Endodermal cell (in vitro differentiated cells): ENCODE measurements at places on chromosomes 1 and 21.

DNA sequence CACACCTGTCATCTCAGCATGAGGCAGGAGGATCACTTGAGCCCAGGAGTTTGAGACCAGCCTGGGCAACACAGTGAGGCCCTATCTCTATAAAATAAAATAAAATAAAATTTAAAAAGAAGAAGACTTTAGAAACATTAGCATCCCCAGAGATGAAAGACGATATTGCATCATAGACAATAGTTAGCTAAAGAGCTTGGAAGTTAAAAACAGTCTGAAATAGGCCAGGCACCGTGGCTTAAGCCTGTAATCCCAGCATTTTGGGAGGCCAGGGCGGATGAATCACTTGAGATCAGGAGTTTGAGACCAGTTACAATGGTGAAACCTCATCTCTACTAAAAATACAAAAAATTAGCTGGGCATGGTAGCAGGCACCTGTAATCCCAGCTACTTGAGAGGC lies 59.3 kb downstream of the RIMS3 start:
- DNase-seq: no peak

DNA sequence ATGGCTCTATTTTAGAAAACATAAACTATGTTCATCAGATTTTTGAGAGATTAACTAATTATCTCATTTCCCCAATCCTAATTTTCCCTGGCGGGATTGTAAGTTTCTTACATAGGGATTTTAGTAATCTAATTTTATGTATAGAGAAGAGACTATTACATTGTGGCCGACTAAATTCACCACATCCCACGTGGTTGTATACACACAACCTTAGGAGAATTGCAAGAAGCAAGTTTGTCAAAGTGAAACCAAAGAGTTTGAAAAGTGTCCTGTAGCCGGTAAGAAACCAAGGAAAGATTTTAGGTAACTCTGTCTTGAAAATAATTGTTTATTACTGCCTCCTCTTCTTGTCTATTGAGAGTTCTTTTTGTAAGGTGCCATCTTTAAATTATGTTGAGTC lies 550.6 kb downstream of the LTN1 start:
- no peak for DNase-seq

DNA sequence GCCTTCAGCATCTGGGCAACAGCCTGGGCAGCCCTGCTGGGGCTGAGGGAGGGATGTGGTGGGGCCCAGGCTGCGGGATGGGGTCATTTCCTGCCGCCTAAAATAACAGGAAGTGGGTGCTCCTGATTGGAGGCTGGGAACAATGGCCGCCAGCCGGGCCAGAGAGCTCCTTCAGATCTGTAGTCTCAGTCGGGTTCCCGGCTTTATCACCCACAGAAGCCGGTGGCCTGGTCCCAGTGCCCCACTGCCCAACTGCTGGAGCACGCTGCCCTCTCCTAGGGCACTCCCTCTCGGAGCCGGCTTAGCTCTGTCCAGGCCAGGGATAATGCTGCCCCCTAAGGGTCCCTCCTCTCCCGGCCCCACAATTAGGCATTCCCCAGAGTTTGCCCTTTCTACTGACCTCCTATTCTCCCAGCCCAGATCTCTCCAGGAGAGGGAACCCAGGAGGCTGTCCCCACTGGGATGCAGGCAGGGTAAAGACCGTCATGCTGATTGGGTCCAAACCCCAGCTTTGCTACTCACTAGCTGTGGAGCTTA lies 5.1 kb downstream of the MAP7D1 start:
- peak; percentile 89 for DNase-seq

DNA sequence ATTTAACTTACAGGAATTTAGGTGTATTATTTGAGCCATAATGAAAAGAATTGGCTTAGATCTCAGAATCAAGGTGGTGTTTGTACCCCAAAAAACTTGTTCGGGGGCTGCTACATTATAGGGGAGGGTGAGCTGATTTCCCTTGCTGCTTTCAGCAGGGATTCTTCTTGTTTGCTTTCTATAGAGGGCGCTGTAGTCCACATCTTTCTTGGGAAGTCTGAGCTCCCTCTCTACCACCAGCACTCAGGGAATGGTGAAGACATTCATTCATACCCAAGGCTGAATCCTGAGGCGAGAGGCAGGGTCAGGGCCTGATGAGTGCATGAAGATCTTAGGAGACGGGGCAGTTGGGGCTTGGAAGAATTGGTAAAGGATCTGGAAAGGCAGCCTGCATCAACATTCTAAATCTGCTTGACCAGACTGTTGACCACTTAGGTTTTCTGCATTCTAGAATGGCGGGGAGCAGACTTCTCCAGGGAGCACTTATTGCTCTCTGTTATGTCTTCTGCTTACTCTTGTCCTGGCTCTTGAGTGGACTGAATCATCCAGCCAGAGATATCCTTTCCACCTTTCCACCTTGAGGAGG lies 18.9 kb downstream of the SPATA46 start:
- peak; percentile 73 for DNase-seq

- no peak for DNase-seq
These were observed 57.5 kb downstream of the ERG start for GRCh38 chr21:38440746-38441145.

DNA sequence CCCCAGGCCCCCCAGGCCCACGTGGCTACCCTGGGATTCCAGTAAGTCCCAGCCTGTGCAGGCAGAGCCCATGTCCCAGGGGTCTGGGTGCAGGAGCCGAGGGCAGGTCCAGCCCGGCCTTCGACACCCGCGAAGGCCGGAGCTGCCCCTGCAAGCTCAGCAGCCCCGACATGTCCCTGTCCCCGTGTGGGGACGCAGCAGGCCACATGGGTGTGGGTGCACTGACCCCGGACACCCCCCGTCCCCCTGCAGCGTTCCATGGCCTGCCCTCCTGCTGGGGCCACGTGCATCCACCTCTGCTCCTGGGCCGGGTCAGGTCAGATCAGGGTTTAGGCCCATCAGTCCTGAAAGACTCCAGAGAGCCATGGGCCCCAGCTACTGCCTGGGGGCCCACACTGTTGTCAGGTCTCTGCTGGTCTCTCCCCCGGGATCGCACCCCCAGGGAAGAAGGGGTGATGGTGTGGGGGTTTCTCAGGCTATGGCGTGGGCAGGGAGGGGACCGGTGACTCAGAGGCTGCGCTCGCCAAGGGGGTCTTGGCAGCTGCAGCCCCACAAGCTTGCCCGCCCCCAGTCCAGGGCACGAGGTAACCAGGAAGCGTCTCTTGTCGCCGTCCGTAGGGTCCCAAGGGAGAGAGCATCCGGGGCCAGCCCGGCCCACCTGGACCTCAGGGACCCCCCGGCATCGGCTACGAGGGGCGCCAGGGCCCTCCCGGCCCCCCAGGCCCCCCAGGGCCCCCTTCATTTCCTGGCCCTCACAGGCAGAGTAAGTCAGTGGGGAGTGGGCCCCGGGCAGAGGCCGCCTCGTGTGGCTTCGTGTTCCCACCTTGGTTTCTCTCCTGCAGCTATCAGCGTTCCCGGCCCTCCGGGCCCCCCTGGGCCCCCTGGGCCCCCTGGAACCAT lies 37.5 kb downstream of the SLC19A1 start:
- peak; percentile 44 for DNase-seq

DNA sequence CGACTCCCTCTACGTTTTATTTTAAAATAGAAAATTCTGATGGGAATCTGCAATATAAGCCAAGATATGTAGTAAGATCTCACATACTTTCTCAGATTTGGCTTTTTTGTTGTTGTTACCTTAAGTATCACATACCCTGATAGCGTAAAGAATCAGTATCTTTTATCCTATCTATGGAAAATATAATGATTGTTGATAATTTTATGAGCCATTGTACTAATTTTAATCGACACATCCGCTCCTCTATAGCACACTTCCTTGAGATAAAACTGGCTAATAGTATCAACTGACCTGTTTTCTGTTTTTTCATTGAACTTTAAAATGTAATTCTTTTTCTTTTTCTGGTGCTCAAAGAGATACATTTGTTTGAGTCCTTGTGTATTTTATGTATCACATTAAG lies 118.7 kb downstream of the NFIA start:
- no peak for DNase-seq

- no peak for DNase-seq
These were observed 43.2 kb downstream of the ECE1 start for GRCh38 chr1:21246905-21247642.

DNA sequence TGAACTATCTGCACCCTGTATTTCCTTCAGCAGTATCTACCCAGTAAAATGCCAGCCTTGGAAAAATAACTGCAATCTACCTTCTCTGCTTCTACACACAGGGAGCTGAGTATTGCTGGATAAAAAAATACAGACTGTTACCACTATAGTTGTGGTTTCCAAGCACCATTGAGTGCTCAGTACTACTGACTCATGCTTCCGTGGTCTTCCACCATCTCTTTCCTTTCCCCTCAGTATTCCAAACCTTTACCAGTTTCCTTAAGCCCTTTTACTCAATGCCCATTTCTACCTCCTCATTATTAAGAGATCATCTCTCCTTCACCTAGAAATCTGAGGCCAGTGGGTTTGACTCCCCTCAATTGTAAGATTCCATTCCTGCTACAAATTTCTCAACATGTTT lies 23.8 kb downstream of the GLMN start:
- DNase-seq: no peak

DNA sequence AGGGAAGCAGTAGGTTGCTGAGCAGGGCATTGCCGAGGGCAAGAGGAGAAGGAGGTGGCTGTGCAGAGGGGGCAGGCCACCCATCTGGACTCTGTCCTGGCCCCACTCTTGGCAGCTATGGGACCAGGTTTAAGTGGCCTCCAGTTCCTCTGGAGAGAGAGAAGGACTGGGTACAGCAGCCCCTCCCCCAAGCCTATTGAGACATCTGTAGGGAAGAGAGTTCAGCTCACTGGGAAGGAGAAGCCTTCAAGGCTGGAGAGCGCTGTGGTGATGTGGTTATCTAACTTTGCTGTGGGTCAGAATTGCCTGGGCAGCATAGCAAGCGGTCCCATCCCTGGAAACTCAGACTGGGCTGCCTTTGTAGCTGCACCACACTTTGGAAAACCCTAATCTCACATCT lies 93.9 kb downstream of the KCNJ15 start:
- peak; percentile 35 for DNase-seq

DNA sequence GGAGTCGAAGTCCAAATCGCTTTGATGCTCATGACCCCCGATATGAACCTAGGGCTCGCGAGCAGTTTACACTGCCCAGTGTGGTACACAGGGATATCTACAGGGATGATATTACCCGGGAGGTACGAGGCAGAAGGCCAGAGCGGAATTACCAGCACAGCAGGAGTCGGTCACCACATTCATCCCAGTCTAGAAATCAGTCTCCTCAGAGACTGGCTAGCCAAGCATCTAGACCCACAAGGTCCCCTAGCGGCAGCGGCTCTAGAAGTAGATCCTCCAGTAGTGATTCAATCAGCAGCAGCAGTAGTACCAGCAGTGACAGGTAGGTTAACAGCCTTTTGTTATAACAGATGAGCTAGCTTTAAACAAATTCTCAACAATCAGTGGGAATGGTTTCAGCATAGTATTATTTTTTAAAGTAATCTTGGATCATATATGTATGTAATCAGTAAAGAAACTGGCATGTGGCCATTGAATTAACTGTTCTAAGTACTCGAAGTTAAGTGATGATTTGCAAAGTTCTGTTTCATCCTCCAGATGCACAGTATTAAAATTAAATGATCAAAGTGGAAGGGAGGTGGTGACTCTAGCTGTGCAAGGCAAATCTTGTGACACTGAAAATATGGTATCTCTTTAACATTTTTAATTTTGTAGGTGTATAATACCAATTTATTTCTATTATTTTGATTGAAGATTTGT lies 29.0 kb downstream of the SPEN start:
- peak; percentile 90 for DNase-seq

GRCh38 chr21:26368591-26369320 lies 198.2 kb upstream of the APP start:
- no peak for DNase-seq

DNA sequence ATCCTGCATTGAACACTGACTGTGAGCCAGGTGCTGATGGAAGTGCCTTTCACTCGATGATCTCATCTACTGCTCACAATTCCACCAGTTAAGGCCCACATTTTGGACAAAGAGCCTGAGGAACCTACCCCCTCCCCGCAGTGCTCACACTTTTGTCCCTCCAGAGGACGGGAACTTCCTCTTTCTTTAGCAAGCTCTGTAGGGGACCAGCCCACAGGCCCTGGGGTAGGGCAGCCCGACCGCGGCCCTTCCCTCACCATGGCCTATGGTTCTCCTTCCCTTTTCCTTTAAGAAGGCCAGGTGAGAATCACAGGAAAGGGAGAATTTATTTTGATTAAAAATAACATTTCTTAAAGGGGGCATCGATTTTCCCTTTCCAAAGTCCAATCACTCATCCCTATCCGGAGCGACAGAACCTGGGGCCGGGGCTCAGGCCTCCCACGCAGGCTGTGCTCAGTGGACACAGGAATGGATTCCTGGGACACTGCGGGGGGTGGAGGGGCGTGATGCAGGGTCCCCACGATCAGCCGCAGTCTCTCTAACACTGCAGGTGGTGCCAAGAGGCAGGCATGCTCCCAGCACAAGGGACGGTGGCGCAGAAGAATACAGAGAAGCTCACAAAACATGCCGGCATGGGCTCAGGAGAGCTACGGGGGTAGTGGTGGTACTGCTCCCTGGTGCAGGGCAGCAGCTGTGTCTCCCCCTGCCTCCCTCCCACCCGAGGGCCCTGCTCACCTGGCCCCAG lies 8.9 kb upstream of the KCNE1 start:
- DNase-seq: no peak

DNA sequence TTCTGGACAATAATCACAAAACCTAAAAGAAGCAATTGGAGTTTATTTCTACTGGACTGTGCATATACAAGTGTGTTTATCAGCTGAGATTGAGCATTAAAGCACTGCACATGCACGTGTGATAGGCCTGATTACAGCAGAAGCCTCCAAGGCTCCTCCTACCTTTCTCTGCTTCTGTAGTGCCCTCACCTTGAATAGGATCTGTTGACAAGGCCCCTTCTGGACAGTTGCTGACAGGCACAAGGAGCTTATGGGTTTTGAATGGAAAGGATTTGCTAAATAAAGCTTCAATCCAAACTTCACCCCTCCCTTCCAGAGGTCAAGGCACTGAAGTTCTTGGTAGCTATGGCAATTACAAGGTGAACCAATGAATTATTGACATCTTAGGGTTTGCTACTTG lies 7.9 kb upstream of the SGIP1 start:
- no peak for DNase-seq

GRCh38 chr21:30747159-30747558 lies at the start of gene KRTAP21-2:
KRTAP21-2 (minus strand) TSS chr21:30747259; CDS start chr21:30747202, 57 bp downstream.
- DNase-seq: no peak

DNA sequence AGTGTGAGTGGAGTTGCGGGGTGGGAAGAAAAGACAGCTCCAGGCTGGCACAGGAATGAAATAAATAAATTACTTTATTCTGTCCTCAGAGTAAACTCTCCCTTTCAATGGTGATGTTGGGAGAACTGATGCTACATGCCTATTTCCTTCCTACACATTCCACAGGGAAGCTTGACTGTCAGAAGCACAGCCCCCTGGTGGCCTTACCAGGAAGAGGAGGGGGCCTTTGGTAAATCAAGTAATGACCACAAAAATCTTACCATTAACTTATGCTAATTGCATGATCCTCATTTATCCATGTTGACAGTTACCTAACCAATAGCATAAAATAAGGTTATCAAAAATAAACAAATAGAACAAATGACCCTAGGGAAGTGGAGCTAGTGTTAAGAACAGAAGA lies 605.0 kb upstream of the PKN2 start:
- DNase-seq: peak; percentile 82

- no peak for DNase-seq
These were observed 81.8 kb downstream of the SMYD3 start for GRCh38 chr1:246425139-246425794.

GRCh38 chr1:11399250-11399649 lies 79.7 kb upstream of the DISP3 start:
- no peak for DNase-seq
